ENCODE measurements at places on chromosomes 1 and 21.

DNA sequence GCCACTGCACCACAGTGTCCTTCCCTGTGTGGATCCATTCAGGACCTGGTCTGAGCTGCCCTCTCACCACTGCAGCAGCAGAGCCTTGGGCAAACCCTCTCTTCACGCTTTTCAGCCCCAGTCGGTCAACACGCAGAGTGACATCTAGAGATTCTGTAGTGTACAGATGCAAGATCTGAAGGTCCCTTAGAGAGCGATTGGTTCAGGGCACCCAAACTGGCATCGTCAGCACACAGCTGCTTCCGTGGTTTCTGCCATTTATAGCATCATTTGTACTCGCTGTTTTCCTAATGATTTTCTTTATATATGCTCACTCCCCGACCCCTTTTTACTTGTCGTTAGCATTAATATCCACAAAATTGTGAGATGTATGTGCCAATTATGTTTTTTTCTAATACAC, 1.5 kb upstream of the ASCL5 start:
- DNase-seq, result no peak

DNA sequence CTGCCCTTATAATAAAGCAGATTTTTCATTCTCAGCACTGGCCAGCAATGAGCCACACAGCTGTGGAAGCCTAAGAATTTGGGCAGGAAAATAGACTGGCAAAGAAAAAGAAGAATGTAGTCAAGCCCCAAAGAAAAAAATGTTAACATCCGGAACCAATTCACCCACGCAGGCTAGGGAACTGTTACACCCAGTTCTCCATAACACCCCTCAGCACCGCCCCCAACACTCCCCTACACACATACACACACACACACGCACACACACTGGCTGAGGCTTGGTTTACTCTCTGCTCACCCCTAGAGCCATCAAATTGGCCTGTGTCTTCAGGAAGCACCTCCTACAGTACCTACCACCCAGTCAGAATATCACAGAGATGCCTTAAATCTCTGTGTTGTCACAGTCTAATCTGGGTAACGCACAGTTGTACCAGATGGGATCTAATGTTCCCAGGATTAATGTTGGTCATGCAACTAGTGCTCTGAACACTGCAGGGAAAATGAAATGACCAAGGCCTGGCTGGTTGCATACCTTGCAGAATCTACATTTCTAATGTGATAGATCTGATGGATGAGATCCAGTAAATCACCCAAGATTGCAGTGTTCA, 14.5 kb downstream of the TBX15 start:
- no peak for DNase-seq

DNA sequence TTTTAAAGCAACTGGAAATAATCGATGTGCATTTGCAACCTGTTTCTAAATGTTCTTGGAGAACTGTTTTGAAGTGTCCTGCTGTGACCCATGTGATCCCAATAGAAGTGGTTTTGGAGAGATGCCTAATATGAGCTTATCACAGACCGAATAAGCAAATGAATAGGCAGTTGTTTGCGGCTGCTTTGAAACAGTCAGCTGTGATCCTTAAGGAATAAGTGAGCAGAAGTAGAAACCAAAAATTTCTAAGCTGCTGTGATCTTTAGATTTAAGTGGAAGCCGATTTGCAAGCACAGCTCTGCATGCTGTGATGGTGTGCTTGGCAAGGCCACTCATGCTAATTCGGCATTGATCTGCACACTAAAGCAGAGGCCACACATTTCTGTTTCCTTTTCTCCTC, 329.5 kb upstream of the DUSP10 start:
- DNase-seq, result no peak

GRCh38 chr1:90127288-90127953, 132.5 kb downstream of the ZNF326 start:
- DNase-seq, result no peak
